HuH-7 (cell line): ENCODE measurements at places on chromosomes 4 and X.

GRCh38 chr4:183142571-183143550 lies 43.8 kb downstream of the WWC2 start:
- DNase-seq: no peak

- no peak for DNase-seq
Observed at GRCh38 chr4:100042711-100043110, 92.6 kb upstream of the H2AZ1 start.

DNA sequence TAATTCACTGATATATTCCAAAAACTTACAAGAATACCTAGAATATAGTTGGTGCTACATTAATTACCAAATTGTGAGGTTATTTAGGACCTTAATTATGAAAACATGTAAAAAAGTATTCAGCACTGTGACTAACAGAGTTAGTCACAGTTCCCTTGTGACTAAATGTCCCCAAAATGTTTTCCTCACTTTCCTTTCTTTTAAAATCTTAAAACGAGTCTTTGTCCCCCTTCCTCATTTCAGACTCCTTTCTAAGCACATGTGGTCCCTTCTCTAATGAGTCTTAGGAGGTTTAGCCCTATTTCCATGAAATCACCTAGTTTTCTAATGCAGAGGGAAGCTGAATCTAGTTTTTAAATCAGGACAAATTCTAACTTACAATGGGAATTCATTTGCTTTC lies 175.0 kb downstream of the PPP3CA start:
- DNase-seq: no peak

GRCh38 chr4:1274871-1275270 lies 14.8 kb upstream of the MAEA start:
- no peak for DNase-seq

- DNase-seq: no peak
Observed at GRCh38 chrX:132740316-132741123, 217.9 kb downstream of the HS6ST2 start.

DNA sequence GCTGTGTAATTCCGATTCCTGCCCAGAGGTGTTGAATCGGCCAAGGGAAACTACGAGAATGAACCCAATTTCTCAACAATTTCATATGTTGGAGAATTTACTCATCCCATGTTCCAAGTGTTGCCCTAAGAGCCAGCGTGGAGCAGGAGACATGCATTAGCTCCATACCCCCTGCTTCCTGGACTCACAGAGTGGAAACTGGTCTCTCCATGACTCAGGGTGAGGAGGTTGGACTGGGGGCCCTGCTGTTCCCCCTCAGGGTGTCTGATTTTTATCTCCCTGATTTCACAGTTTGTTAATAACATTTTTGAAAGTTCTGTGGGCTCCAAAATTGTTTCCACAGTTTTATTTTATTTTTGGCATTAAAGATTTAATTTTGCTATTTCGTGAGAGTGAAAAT lies 183.0 kb upstream of the SFRP2 start:
- no peak for DNase-seq

- no peak for DNase-seq
Observed at GRCh38 chr4:80045786-80046185, 27.2 kb downstream of the ANTXR2 start.

DNA sequence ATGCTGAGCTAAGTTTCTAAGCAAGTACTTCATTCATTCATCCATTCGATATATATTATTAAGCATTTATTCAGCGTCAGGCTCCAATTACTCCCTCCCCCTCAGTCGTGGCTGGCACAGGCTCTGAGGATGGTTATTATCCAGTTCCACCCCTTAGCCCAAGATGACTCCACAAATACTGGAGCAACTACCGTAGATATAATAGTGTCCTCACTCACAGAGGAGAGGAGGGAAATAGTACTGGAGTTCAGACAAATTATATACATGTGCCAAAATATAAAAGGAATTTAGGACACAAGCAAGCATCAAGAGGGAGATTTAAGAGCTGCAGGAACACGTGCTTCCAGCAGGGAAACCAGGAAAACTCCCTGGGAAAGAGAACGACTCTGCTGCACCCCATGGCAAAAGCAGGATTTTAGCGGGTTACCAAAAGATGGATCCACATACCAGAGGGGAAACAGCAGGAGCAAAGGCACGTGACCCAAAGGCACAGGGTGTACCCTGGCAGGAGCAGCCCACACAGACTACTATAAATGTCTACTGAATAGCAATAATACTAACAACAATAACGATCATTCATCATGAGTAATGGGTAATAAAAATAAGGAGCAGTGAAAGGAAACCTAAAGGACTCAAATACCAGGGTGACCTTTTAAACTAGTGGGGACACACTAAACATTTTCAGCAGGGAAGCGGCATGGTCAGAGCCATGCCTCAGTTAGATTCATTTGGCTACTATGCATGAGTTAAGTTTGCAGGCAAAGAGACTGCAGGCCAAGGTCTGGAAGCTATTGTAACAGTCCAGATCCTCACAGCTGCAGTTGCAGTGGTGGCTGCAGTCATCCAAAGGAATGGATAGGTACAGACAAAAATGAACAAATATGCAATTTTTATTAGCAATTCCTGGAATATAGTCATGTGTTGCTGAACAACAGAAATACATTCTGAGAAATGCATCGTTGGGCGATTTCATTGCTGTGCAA lies 153.7 kb downstream of the APBB2 start:
- no peak for DNase-seq

DNA sequence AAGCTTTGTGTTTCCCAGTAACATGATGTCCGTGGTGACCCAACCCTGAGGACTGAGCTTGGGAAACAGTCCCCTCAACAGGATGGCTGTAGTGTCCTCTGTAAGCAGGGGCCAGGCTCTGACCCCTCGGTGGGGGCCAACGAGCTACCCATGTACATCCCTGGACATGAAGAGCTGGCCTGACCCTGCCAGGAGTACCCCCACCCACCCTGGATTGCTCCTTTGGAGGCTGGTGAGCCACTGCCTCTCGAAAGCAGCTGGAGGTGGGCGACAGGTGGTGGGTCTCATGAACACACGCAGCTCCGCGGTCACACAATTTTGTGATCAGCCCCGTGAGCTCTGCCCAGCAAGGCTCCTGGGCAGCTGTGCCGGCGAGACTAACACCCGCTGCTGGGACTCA lies 33.5 kb downstream of the NSG1 start:
- no peak for DNase-seq

GRCh38 chrX:101550751-101551379 lies 518 bp downstream of the ARMCX1 start:
- no peak for DNase-seq

DNA sequence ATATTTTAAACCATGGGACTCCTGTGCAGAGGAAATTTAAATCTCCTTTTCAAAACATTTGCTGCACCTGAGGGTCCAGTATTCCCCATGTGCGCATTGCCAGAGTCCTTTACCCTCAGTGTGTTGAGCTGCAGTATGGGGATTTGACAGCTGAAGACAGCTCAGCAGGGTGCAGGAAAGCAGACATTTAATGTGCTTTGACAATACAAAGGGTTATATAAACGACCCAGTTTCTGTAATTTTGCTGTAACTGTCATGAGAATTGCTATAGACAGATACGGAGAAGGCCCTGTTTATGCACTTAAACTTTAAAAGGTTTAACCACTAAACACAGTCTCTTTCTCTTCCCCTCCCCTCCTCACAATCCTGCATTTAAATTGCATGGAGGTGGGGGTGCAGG lies 393.4 kb downstream of the MID1IP1 start:
- DNase-seq: no peak

DNA sequence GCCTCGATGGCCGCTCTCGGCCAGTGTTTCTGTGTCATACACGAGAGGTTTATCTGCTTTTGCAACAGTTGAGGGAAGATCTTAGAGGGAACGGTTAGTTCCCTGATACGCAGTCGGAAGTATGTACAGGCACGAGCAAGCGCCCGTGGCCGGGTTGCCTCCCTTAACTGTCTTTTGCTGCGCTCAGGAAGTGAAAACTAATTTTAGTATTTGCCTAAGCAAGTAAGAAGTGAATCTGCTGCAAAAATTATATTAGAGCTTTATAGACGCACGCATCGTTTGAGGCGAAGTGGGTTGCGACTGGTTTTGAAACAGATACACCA lies 695 bp downstream of the MTM1 start:
- DNase-seq: no peak

DNA sequence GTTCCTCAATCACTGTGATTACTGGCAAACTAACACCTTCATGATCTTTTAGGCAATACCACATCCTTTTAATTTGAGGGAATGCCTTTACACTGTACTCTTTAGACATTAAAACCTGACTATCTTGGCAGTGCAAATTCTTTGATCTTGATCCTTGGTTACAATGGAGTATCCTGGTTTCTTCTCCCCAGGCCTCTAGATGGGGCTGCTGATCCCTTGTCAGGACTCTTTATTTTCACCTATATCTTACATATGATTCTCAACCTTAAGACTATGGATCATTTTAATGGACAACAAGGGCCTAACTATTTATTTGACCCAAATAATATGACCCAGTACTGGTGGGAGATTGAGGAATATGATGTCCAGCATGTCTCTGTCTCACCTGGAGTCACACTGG lies 1005.5 kb upstream of the INTU start:
- DNase-seq: peak; percentile 2

DNA sequence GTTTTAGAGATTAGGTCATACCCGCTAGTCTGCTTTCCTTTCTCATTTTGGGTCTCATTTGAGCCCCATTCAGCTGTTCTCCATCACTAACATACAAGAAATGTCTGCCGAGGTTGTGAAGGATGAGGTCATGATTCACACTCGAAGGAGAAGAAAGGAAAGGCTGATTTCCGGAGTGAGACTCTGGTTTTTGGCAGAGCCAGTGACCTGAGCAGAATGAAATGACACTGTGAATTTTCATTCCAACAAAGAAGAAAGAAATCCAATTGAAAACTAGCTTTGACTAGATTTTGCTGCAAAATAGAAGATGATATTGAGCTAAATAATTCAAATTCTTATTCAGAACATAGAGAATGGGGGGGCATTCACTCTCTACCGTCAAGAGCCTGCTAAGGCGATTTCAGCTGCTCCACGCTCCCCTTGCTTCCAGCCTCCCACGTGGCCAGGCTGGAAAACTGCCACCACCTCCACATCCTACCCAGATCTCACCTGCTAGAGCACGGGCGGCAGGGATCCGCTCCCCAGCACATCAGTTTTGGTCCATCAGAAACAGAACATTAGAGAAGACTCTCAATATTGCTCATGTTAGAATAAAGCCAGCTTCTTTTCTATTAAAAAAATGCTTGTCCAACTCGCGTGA lies 39.0 kb downstream of the F11 start:
- no peak for DNase-seq

DNA sequence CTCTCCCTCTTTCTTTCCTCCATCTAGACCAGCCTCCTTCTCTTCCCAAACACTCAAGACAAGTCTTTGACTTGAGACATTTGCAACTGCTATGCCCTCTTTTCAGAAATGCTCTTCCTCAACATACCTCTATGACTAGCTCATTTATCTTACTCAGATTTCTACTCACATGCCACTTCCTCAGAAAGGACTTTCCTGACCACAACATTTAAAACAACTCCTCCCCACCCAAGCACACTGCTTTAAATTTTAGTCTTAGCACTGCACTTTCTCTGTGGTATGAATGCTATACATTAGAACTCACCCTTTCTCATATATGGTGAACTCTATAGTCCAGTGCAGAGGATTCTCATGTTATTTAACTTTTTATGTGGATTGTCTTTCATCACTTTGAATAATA lies 28.4 kb upstream of the SULT1E1 start:
- DNase-seq: no peak

- no peak for DNase-seq
Observed at GRCh38 chr4:73945140-73945539, 36.7 kb downstream of the PF4 start.

DNA sequence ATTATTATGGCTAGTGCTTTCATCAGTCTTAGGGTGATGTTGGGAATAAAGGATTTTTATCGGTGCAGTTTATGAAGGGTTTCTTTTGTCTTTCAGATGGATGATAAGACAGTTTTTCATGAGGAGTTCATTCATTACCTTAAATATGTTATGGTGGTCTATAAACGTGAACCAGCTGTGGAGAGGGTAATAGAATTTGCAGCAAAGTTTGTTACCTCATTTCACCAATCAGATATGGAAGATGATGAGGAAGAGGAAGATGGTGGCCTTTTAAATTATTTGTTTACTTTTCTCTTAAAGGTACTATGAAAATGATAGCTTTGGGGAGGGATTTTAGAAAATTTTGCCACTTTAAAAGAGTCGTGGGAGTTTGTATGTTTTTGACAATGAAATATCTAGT lies 1.3 kb downstream of the NCAPG start:
- no peak for DNase-seq

GRCh38 chrX:43731086-43731485 lies 75.0 kb downstream of the MAOA start:
- DNase-seq: no peak

DNA sequence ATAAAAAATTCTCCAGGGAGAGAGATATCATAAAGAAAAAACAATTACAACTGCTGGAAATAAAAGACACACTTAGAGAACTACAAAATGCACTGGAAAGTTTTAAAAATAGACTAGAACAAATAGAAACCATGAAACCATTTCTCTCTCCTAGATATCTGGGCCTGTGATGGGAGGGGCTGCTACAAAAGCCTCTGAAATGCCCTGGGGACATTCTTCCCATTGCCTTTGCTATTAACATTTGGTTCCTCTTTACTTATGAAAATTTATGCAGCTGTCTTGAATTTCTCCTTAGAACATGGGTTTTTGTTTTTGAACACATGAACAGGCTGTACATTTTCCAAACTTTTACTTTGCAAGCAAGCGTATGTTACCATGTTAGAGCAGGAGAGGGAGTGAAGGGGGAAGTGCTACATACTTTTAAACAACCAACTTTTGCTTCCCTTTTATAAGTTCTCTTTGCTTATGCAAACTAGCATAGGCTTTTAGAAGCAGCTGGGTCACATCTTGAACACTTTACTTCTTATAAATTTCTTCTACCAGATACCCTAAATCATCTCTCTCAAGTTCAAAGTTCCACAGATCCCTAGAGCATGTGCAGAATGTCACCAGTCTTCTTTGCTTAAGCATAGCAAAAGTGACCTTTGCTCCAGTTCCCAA lies 47.9 kb upstream of the PACRGL start:
- no peak for DNase-seq

- no peak for DNase-seq
Observed at GRCh38 chrX:67700602-67701001, 156.8 kb downstream of the AR start.

- DNase-seq: no peak
Observed at GRCh38 chrX:6002056-6002455, 226.6 kb downstream of the NLGN4X start.

DNA sequence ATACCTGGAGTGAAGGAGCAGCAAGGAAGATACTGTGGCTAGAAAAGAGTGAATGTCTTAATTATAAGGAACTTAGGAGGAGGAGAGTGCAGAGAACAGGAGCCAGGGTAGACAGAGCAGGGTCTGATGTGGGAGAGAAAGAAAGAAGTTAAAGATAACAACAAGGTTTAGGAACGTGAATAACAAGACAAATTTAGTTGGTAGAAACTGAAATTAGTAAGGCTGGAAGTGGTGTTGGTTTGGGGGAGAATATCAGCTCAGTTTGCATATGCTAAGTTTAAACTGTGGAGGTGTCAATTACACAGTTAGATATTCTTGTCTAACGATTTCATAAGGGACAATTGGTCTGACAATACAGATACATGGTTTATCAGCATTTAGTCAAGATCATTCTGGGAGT lies 1123.7 kb upstream of the PABPC4L start:
- DNase-seq: no peak
